ENCODE measurements at places on chromosomes 3 and 15. TPM values are rescaled to one million over a fixed set of nuclear protein-coding genes. Genes with fewer than 3 reads are reported as not detected.

GRCh38 chr3:32391643-32392535, at the start of gene CMTM7:
TSS of gene CMTM7 (plus strand) at chr3:32391853. CDS start at chr3:32391907, 54 bp downstream.
- DNase-seq, result peak; percentile 39

- DNase-seq, result peak; percentile 65
Measured at GRCh38 chr15:45456212-45457106, 66.1 kb downstream of the SLC30A4 start.

DNA sequence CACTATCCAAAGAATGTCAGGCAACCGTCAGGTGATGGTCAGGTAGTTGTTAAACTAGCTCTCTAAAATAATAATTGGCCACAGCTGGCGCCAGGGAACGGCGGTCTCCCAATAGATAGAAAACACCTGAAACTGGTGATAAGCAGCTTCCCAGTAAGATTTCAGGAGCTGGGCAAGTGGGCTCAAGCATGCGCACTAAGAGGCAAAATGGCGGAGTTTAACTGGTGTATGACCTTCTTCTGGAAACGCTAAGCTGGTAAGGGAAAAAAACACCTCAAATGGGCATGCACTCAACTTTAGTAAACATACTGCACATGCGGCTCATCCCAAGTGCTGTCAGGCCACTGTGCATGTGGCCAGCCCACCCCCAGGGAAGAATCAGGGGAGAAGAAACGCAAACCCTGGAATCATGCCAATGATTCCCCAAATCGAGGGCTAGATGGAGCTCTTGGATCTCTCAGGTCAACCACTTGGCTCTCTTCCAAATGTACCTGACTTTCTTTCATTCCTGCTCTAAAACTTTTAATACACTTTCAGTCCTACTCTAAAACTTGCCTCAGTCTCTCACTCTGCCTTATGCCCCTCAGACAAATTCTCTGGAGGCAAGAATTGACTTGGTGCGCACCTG, 195.0 kb downstream of the ZNF621 start:
- DNase-seq, result peak; percentile 59

DNA sequence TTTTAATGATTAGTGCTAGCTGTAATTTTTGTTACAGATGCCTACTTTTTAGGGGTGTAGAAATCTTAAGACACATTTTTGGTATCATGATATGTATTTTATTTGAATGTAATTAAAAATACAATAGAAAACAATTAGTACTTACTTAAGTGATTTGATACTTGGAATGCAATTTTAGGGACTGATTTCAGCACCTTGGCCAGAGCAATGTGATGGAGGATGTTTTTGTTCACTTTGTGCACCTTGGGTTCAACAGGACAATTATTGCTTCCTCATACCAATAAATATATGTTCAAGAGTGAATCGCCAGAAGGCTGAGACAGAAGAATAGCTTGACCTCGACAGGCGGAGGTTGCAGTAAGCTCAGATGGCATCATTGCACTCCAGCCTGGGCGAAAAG, 22.3 kb downstream of the GMNC start:
- DNase-seq, result no peak

DNA sequence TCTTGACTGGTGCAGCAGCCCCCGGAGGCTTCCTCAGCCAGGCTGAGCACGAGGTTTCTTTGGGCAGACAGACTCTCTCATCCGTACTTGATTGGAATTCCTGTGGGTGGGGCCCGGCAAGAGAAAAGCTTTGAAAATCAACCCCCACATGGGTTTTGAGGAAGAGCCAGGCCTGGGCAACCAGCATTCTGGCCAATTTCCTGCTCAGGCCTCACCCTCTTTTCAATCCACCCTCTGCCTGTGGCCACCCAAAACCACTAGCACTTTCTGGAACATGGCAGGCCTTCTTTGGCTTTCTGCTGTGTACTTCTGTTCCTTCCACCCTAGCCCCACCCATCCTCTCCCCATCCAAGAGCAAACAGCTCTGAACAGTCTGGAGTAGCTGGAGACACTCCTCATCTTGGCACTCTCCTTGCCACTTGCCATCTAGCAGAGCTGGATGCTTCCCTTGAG, 5.9 kb downstream of the MYO5C start:
- no peak for DNase-seq

- no peak for DNase-seq
Measured at GRCh38 chr15:60384053-60384452, 13.7 kb downstream of the ANXA2 start.

DNA sequence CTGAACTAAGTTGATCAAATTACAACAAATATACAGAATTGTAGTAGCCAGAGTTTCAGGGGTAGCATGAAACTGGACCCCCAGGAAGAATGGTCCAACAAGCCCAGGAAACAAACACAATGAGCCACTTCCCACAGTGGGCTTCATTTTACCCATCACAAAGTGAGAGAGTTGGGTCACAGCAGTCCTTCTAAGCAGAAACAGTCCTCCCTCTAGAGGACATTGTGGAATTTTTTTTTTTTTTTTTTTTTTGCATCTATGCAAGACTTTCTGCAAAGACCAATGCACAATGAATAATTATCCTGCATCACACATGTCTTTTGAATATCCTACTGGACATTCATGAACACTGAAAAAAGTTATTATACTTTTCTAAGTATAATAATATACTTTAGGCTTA, 73.8 kb upstream of the ATP13A5 start:
- DNase-seq, result no peak

DNA sequence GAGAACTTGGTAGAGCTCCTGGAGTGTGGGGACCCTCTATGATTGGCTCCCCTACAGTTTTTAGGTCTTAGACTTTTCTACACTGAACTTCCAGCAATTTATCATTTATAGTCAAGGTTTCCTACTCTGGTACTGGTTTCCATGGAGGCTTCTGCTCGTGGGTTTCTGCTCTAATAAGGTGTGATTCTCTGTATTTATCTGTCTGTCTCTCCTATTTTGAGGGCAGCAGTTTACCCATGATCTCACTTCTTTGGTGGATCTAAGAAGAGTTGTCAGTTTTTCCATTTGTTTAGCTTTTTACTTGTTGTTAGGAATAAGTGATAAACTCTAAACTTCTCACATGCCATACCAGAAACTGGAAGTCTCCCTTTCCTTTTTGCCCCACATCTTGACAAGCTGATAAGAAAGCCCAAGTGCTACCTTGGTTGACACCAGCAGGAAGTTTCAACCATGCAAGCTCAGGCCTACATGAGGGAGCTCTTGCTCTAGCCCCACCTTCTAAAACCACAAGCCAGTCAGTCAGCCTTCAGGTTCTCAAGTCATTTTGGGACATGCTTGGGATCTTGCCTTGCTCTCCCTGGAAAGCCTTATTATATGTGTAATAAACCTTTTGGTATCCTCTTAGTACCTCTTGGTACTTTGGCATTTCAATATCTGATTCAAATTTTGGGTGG, 10.0 kb downstream of the TIMMDC1 start:
- no peak for DNase-seq

DNA sequence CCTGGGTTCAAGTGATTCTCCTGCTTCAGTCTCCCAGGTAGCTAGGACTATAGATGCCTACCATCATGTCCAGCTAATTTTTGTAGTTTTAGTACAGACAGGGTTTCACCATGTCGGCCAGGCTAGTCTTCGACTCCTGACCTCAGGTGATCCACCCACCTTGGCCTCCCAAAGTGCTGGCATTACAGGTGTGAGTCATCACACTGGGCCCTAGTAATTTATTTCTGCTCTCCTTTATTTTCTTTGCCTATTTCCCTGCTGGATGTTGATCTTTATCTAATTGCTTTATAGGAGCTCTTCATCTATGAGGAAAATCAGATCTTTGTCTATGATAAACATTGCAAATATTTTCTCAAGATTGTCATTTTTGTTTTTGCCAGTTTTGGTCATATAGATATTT, 31.7 kb downstream of the UQCC5 start:
- DNase-seq, result no peak

- DNase-seq, result no peak
Measured at GRCh38 chr3:70488131-70488530, 175.7 kb upstream of the MDFIC2 start.

The STRIT1 gene
- not detected for total RNA-seq

The PHLDB2 gene
- total RNA-seq, result 23.6 TPM

The NPAP1 gene
- not detected for total RNA-seq

The ADCY5 gene
- not detected for total RNA-seq

The NAALADL2 gene
- total RNA-seq, result 0.34 TPM

The MORC1 gene
- not detected for total RNA-seq

The FETUB gene
- 2.1 TPM for total RNA-seq

All from HepG2 (cell line).